ENCODE measurements at places on chromosomes 16 and 17. TPM values are rescaled to one million over a fixed set of nuclear protein-coding genes. Genes with fewer than 3 reads are reported as not detected.

OR2C1 gene
- not detected for total RNA-seq

MYOCD gene
- total RNA-seq: 0.17 TPM

CFAP97D1 gene
- total RNA-seq: not detected

NPIPA8 gene
- 0.48 TPM for total RNA-seq

OR3A3 gene
- total RNA-seq: not detected

TMIGD1 gene
- total RNA-seq: not detected

SLC16A6 gene
- total RNA-seq: 0.33 TPM

CNGB1 gene
- total RNA-seq: not detected

DNA sequence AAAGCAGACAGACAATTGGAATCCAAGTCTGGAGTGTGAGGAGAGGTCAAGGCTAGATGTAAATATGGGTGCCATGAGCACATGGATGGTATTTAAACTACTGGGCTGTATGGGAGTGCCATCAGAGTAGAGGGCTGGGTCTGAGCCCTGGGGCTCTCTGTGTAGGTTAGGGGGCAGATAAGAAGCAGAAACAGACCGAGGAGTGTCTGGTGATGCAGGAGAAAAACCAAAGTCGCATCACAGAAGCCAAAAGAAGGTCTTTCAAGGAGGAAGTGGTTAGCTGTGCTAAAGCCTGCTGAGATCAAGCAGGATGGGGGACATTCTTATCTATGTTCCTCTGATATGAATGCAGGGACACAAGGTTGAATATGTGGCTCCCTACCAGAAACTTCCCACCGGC lies 1.9 kb downstream of the TSEN54 start:
- no peak overlapping the region for H3K27ac ChIP-seq
- H3K4me1 ChIP-seq: no peaks in the 10 kb centered on the region
- peak overlapping the region; percentile 39 for H3K4me3 ChIP-seq

DNA sequence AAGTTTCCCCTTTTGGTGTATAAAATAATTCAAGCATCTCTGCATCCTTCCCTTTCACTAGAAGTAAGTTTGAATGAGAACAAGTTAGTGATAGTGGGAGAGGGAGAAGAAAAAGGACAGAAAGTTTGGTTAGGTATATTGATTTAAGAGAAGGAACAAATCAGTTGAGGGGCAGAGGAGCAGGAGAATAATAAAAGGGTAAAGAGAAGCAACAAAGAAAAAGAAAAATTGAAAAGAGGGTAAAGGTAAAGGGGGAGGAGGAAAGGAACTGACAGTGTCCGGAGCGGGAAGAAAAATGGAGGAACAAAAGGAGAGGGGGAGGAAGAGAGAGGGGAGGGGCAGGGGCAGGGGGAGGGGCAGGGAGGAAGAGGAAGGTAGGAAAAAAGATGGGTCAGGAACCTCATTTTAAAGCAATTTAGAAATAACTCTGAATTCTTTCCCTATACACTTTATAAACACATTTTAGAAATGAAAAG lies 6.3 kb upstream of the IGF2BP1 start:
- H3K27me3 ChIP-seq: no peaks in the 10 kb centered on the region
- peak; percentile 41 for DNase-seq
- 0 out of 2 replicates have a peak, but pooled peaks cover 2% of the 10 kb centered on the region for H3K4me1 ChIP-seq

DNA sequence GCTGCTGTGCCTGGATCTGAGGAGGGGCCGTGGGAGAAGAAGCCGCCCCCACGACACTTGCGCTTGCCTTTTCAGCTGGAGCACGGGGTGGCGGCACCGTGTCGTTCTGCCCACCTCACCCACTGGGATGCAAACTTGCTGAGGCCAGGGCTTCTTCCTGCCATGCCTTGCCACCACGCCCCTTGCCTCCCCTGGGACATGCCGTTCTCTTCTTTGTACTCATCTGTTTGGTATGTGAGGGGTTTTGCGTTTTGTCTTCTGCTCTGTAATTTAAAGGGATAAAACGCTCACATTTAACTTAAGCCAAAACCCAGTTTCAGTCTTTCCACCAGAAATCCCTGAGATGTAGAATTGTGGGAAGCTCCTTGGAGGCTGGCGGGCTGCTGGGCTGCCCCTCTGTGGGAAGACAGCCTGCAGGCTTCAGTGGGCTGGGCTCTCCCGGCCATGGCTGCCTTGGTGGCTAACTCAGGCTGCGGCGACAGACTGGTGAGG lies 180.2 kb downstream of the RPTOR start:
- H3K27me3 ChIP-seq: no peaks in the 10 kb centered on the region
- H3K36me3 ChIP-seq: peaks cover 11% of the 10 kb centered on the region
- no peak overlapping the region for H3K4me3 ChIP-seq
- DNase-seq: no peak
- H3K4me1 ChIP-seq: no peaks in the 10 kb centered on the region
- no peak overlapping the region for H3K27ac ChIP-seq

GRCh38 chr17:80839511-80839941 lies 152.1 kb upstream of the CHMP6 start:
- H3K27me3 ChIP-seq: no peaks in the 10 kb centered on the region
- no peak overlapping the region for H3K4me3 ChIP-seq
- H3K36me3 ChIP-seq: peaks cover 12% of the 10 kb centered on the region
- no peak overlapping the region for H3K27ac ChIP-seq
- no peaks in the 10 kb centered on the region for H3K4me1 ChIP-seq

GRCh38 chr17:17781591-17782496 lies 54.9 kb downstream of the SREBF1 start:
- H3K27me3 ChIP-seq: no peaks in the 10 kb centered on the region
- H3K4me1 ChIP-seq: no peaks in the 10 kb centered on the region
- H3K27ac ChIP-seq: no peak overlapping the region
- peak; percentile 68 for DNase-seq

DNA sequence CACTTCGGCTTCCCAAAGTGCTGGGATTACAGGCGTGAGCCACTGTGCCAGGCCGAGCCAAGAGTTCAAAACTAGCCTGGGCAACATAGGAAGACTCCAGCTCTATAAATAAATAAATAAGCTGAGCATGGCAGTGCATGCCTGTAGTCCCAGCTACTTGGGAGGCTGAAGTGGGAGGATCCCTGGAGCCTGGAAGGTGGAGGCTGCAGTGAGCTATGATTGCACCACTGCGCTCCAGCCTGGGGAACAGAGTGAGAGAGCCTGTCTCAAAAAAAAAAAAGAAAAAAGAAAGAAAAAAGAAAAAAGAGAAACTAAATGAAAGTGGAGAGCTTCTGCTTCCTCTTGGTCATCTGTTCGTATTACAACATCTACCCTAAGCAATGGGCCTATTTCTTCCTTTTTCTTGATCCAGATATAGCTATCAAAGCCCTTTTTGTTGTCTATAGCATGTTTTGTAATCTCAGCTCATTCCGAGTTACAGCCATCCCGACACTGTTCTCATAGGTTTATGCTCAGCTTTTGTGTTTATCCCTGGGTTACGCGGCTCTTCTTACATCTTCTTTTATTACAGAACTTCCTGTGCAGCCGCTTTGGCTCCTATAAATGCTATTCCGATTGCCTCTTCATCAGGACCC lies 14.1 kb upstream of the MAPK3 start:
- H3K4me1 ChIP-seq: no peaks in the 10 kb centered on the region
- H3K27me3 ChIP-seq: no peaks in the 10 kb centered on the region
- no peaks in the 10 kb centered on the region for H3K36me3 ChIP-seq

- H3K4me3 ChIP-seq: no peak overlapping the region
- no peaks in the 10 kb centered on the region for H3K36me3 ChIP-seq
- no peak overlapping the region for H3K27ac ChIP-seq
- no peaks in the 10 kb centered on the region for H3K27me3 ChIP-seq
- H3K4me1 ChIP-seq: no peaks in the 10 kb centered on the region
- peak; percentile 26 for DNase-seq
Measured at GRCh38 chr16:47995354-47995753, 160.4 kb downstream of the ABCC12 start.

DNA sequence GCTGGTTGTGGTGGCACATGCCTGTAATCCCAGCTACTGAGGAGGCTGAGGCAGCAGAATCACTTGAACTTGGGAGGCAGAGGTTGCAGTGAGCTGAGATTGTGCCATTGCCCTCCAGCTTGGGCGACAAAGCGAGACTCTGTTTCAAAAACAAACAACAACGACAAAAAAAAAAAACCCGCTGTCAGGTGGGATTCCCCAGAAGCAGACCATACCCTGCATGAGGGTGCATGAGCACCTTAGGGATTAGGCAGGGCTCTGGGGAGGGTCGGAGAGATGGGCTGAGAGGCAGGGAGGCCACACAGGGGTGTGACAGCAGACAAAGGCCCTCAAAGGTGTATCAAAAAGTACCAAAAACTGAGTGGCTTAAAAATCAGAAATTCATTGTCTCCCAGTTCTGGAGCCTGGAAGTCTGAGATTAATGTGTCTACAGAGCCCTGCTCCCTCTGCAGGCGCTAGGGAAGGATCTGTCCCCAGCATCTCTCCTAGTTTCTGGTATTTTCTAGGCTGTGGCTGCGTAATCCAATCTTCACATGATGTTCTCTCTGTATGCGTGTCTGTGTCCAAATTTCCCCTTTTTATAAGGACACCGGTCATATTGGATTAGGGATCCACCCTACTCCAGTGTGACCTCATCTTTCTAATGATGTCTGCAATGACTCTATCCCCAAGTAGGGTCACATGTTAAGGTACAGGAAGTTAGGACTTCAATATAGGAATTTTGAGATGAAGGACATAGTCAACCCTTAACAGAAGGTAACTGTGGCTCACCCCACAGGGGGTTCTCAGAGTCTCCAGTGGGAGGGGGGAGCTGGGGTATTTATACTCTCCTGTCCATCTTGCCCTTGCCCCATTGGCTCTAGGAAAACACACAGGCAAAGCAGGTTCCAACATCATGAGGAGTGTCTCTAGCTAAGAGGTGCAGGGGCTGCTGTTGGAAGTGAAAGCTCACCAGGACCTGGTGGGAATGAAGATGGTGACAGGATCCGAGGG lies 13.6 kb upstream of the TVP23A start:
- H3K4me3 ChIP-seq: no peak overlapping the region
- H3K27me3 ChIP-seq: no peaks in the 10 kb centered on the region
- DNase-seq: no peak
- H3K36me3 ChIP-seq: no peaks in the 10 kb centered on the region
- H3K4me1 ChIP-seq: no peaks in the 10 kb centered on the region

- DNase-seq: no peak
- H3K27ac ChIP-seq: no peak overlapping the region
- H3K4me3 ChIP-seq: no peak overlapping the region
- H3K36me3 ChIP-seq: no peaks in the 10 kb centered on the region
- H3K27me3 ChIP-seq: no peaks in the 10 kb centered on the region
- H3K4me1 ChIP-seq: no peaks in the 10 kb centered on the region
Measured at GRCh38 chr17:45883063-45883462, 11.3 kb upstream of the MAPT start.

DNA sequence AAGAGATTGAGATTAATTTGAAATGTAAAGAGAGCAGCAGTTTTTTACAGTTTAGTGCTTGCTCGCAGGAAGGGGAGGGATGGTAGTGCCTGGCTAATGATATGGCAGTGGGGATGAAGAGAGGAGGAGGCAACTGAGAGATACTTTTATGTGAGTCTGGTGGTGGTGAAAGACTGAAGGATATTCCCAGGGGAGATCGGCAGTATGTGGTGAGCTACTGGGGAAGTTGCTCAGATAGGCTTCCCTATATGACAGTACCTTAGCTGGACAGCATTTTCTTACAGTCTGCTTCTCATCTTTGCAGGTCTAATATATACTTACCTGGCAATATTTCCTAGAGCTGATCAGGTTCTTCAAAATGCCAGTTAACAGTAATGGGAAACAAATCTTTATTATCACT lies 8.6 kb downstream of the CEP95 start:
- H3K4me1 ChIP-seq: no peaks in the 10 kb centered on the region
- no peak overlapping the region for H3K4me3 ChIP-seq
- peaks cover 84% of the 10 kb centered on the region for H3K36me3 ChIP-seq
- H3K27ac ChIP-seq: no peak overlapping the region
- H3K27me3 ChIP-seq: no peaks in the 10 kb centered on the region

DNA sequence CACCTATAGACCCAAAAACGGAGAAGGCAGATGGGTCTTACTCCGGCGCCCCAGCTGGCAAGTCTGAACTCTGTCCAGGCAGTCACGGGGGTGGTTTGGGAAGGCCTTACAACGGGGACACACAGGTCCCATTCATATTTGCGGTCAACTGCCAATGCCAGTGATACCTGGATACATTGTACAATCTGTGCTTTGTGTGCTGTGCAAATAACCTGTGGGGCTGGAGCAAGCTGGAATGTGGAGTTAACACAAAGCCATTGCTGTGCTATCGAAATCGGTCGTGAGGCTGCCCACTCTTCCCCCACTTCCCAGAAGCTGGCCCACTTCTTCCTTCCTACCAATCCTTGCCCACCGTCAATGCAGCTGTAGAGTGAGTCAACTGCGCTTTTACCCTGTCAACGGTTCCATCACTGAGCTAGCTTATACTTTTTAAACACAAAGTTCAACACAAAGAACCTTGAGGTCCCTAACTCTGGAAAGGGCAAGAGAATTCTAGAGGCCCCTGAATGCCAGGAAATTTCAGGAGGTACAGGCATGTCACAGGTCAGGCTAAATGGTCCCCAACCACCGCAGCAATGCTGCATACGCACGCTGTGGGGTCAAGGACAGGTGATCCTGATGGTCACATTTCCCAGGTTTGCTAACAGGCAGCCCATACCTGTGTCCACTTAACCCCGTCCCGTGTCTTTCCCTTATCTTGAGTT lies 122.8 kb downstream of the ZFHX3 start:
- H3K36me3 ChIP-seq: no peaks in the 10 kb centered on the region
- H3K27me3 ChIP-seq: no peaks in the 10 kb centered on the region
- H3K4me1 ChIP-seq: no peaks in the 10 kb centered on the region

GRCh38 chr17:7132511-7133094 lies 18.0 kb upstream of the ASGR2 start:
- peak overlapping the region; percentile 79 for H3K27ac ChIP-seq
- H3K27me3 ChIP-seq: no peaks in the 10 kb centered on the region
- DNase-seq: peak; percentile 95
- H3K4me1 ChIP-seq: peaks cover 2% of the 10 kb centered on the region

GRCh38 chr16:49602201-49602975 lies 228.8 kb downstream of the C16orf78 start:
- H3K27me3 ChIP-seq: no peaks in the 10 kb centered on the region
- no peaks in the 10 kb centered on the region for H3K4me1 ChIP-seq
- no peak overlapping the region for H3K4me3 ChIP-seq
- H3K36me3 ChIP-seq: no peaks in the 10 kb centered on the region

GRCh38 chr16:53844804-53845203 lies 140.8 kb downstream of the FTO start:
- no peaks in the 10 kb centered on the region for H3K36me3 ChIP-seq
- H3K27me3 ChIP-seq: no peaks in the 10 kb centered on the region
- no peak overlapping the region for H3K4me3 ChIP-seq

DNA sequence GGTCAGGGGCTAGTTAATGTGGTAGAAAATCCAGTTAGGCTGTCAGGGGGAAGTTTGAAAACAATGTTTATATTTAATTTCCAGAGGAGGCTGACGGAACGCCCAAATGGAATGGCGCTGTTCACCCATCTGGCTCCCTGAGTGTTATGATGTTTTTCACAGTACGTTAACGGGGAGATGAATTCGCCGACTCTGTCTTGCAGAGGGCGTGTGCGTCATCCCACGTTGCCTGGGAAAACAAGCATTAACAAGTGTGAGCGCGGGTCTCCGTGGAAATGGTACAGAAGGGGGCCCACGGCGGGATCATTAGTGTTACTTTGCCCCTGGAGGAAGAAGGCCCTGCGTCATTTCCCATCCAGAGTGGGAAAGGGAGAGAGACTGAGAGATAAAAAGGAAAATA lies 29.6 kb downstream of the RGS9 start:
- H3K36me3 ChIP-seq: no peaks in the 10 kb centered on the region
- H3K27ac ChIP-seq: no peak overlapping the region
- no peaks in the 10 kb centered on the region for H3K27me3 ChIP-seq
- no peak for DNase-seq

- no peaks in the 10 kb centered on the region for H3K4me1 ChIP-seq
- DNase-seq: no peak
Measured at GRCh38 chr17:41555105-41555887, 16.6 kb downstream of the KRT9 start.
